ENCODE measurements at places on chromosomes 16 and 17.

DNA sequence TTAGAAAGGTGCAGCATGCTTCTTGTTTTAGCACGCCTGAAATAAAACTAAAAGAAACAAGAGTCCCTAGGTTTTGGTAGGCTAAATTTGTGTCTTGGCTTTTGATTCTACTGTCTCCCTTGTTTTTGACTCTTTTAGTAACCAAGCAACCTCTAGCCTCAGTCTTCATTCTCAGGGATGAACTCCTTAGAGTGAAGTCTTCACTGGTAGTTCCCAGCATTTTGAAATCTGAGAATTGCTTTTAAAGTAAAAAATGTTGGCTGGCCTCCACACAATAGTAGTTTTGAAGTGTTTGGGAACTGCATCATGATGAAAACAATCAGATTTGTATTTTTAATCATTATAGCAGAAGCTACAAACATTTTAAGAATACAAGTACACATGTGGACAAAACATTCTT lies 6.1 kb upstream of the CDR2 start:
- DNase-seq = no peak

GRCh38 chr17:55783684-55784245 lies 32.9 kb downstream of the PCTP start:
- DNase-seq = peak; percentile 34

- DNase-seq = peak; percentile 55
These were observed 786 bp upstream of the CACNA1G start for GRCh38 chr17:50559674-50560184.

- DNase-seq = no peak
These were observed 1.9 kb downstream of the TK2 start for GRCh38 chr16:66548068-66548467.

DNA sequence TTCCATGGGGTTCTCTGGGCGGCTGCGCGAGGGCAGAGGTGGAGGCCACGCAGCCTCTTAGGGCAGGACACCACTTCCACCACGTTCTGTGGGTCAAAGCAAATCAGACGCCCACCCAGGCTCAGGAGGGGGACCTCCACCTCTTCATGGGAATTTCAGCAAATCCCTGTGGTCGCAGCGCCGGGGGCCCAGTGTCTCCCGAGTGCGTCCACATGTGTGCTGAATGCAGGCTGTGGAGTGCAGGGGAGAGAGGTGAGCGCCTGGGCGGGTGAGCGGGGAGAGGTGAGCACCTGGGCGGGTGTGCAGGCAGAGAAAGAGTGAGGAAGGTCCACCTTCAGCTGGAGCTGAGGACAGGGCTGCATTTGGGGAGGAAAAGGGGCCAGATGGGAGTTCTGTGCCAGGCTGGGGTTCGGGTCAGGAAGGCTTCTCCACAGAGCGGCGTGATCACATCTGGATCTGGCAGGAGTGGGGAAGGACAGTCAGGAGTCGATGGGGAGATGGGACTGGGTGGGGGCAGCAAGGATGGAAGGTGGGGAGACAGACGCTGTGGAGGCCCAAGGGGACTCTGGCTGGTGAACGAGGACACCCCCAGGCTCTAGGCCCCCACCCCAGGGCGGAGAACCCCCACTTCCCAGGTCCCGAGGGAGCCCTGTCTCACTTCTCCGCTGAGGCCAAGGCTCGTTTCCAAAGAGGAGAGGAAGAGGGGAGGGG lies 36.8 kb upstream of the CBFA2T3 start:
- no peak for DNase-seq
